WTC11 (cell line): ENCODE measurements at places on chromosomes 11 and 22. TPM values are rescaled to one million over a fixed set of nuclear protein-coding genes. Genes with fewer than 3 reads are reported as not detected.

Gene TCN1
- total RNA-seq, result not detected in 3 replicates

DNA sequence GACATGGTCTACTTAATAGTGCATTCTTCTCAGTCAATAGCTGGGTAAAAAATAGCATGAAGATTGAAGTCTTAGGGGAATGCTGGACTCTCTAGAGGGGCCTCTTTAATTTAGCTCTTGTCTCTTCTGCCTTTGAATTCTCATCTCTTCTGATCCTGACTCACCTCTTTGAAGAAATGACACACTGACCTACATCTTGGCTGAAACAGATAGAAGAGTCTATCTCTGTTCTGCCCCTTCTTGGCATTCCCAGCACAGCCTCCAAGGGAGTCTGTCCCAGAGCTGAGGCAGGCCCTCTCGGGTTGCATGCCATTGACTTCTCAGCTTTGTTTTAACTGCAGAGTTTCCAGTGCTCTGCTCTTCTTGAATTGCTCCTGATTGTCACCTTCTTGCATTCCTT lies 55.7 kb downstream of the PTPRJ start:
- DNase-seq, result no peak
- no peak overlapping the region for H3K4me3 ChIP-seq
- no peaks in the 10 kb centered on the region for H3K27me3 ChIP-seq
- peaks cover 38% of the 10 kb centered on the region for H3K4me1 ChIP-seq
- H3K27ac ChIP-seq, result no peak overlapping the region; the same call in 1 of the 2 replicates

DNA sequence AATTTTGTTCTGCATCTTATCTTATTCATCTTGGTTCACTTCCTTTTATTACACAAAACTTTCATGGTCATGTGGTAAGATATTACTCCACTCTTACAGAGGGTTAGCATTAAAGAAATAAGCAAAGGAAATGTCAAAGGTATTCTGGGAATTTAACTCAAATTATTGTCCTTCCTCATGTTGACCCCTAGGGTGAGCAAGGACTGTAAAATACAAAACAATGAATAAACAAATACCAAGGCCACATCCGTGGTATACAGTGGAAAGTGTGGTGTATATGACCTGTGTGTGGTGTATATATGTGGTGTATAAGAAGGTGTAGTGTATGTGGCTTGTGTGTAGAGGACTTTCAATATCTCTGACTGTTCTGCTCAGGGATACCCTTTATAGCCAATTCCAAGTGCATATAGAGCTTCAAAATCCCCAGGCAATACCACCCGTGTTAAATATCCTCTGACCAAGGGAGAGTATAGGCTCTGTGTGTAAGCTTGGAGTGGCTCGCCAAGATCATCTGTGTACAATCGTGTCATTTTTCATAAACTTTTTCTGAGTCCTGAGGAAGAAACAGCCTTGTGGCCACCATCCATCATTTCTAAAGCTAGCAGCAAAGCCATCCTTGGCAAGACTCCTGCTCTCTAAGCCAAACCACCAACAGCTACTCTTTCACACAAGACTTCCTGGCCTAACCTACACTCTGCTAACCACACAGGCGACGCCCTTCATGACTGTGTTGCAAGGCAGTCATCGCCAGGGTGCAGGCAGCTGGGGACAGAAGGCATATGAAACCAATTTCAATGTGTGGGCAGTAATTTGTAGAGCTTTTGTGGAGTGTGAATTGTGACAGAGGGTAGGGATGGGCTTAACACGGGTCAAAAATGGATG lies 548.0 kb downstream of the ETS1 start:
- H3K36me3 ChIP-seq, result no peaks in the 10 kb centered on the region
- H3K4me1 ChIP-seq, result no peaks in the 10 kb centered on the region

- peaks cover 46% of the 10 kb centered on the region for H3K4me1 ChIP-seq
- no peak overlapping the region for H3K4me3 ChIP-seq
- H3K27ac ChIP-seq, result no peak overlapping the region
- H3K27me3 ChIP-seq, result no peaks in the 10 kb centered on the region
- DNase-seq, result no peak
- H3K36me3 ChIP-seq, result peaks cover 31% of the 10 kb centered on the region
Measured at GRCh38 chr11:85539029-85539689, 88.0 kb downstream of the DLG2 start.

DNA sequence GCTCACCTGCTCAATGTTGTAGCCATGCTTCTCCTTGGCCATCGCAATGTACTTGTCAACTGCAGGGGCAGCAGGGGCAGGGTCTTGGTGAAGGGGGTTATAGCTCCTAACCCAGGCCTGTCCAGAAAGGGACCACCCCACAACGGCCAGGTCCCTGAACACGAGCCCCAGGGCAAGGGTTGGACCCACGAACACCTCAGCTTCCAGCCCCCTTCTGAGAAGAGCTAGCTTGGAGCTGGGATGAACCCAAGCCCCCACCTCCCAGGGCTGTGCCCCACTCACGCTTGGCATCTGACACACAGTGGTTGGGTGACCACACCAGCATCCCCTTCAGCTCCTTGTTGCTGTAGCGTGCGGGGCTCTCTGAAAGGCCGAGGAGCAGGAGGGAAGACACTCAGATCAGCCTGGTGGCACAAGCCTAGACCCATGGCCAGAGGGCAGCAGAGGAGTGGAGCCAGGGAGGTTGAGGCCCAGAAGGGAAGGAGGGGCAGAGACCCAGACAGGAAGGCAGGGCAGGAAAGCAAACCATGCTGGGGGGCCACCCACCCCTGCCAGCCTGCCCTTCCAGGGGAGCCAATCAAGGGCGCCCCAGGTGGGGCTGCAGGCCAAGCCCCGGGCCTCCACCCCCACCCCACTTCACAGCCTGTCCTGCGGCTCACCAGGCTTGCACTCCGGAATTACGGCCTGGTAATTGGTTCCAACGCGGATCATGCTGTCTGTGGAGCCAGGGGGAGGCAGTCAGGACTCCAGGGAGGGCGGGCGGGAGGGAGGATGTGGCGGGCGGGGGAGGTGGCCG lies 1.9 kb downstream of the RCOR2 start:
- no peaks in the 10 kb centered on the region for H3K27me3 ChIP-seq
- no peak overlapping the region for H3K27ac ChIP-seq
- H3K4me3 ChIP-seq, result peak overlapping the region; percentile 90
- H3K36me3 ChIP-seq, result peaks cover 18% of the 10 kb centered on the region

DNA sequence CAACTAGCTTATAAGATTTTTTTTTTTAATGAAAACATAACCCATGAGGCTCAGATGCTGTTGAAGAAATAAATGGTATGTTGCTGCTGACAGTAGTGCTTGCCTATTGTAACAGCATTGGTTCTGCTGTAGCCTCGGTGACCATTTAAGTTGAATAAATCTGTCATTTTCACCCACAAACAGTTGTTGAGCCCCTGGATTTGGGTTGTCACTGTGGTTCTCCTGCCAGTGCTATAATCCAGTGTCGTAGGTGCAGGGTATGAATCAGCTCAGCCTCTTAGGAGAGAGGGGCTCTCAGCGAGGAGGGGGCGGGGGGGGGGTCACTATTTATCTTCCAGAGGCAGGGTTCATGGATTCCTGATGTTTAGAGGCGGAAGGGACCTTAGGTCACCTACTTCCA lies 49.9 kb upstream of the HORMAD2 start:
- no peaks in the 10 kb centered on the region for H3K27me3 ChIP-seq
- H3K4me3 ChIP-seq, result no peak overlapping the region
- H3K27ac ChIP-seq, result no peak overlapping the region
- H3K4me1 ChIP-seq, result no peaks in the 10 kb centered on the region
- DNase-seq, result no peak

DNA sequence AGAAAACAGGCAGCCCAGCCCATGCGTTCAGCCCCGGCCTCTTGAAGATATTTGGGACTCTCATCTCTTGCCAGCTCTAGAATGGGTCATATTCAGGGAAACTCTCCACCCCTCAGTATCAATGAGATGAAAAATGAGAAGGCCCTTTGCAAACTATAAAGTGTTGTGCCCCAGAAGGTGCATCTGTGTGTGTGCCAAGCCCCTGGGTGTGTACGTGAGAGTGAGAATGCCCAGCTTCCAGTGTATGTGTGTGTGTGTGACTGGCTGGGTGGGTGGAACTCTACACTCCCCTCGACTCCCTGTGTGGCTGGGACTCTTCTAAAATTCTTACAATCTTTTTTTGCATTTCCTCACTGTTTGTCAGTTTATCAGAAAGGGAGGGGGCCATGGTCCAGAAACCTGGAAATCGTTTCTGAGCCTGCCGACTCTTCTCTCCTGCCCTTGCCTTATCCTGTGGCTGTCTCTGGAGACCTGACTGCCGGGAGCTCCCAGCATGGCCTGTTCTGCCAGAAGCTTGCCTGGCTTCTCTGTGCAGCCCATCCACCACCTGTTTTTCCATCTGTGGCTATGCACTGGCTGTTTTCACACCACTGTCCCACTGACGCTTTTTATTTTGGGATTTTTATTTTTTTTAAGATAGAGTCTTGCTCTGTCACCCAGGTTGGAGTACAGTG lies 1.2 kb downstream of the P2RY6 start:
- peak; percentile 2 for DNase-seq
- H3K4me1 ChIP-seq, result peaks cover 34% of the 10 kb centered on the region
- H3K36me3 ChIP-seq, result no peaks in the 10 kb centered on the region
- no peak overlapping the region for H3K27ac ChIP-seq
- H3K4me3 ChIP-seq, result no peak overlapping the region
- H3K27me3 ChIP-seq, result no peaks in the 10 kb centered on the region

GRCh38 chr22:45164270-45165088 lies 754 bp downstream of the NUP50 start:
- H3K27me3 ChIP-seq, result no peaks in the 10 kb centered on the region
- H3K4me3 ChIP-seq, result peak overlapping the region; percentile 92
- H3K36me3 ChIP-seq, result peaks cover 12% of the 10 kb centered on the region
- peak overlapping the region; percentile 79 for H3K27ac ChIP-seq
